ENCODE measurements at places on chromosomes 1 and 21. TPM values are rescaled to one million over a fixed set of nuclear protein-coding genes. Genes with fewer than 3 reads are reported as not detected.

DNA sequence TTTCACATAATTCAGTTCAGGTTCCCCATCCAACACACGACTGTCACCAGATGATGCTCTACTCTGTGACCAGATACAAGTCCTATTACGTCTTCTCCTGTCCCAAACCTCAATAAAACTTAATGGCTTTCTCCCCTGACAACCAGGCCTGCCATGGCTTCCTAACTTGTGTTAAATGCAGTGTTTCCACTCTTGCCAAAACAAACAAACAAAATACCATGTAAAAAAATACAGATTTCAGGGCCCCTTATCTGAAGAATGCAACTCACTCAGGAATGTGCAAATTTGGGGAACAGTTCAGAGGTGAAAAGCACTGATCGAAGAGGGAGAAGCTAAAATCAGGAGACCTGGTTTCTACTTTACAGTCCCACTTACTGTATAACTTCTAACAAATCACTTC, 863 bp upstream of the NUF2 start:
- DNase-seq: no peak

DNA sequence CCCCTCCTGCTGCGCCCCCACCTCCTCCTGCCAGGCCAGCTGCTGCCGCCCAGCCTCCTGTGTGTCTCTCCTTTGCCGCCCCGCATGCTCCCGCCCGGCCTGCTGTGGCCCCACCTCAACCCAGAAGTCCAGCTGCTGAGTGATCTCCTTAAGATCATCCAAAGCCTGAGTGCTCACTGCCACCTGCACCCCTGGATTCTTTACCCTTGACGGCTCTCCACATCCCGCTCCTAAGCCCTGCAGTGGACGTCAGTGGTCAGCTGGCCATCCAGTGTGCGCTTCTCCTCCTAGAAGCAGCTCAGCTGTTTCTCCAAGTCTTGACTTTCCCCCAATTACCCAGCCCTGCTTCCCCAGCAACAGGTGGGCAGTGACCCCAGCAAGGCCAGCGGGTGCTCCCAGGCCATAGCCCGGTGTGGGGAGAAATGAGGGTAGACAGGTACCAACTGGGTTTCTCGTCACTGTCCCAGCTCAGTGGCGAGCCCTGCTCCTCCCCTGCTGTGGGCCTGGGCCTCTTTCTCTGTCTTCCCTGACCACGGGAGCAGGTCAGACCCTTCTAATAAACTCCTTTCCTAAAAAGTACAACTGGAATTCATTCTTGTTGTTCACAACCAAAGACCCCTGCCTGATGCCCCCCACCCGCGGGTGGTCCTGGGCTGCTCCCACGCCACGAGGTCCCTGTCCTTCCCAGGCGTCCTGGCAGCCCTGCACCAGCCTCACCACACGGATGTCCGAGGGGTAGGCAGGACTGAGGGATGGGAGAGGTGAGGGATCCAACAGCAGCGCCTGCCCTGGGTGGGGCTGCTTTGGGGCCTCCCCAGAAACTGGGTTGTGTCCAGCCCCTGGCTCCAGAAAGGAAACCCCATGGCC, 1.4 kb downstream of the KRTAP10-7 start:
- no peak for DNase-seq

DNA sequence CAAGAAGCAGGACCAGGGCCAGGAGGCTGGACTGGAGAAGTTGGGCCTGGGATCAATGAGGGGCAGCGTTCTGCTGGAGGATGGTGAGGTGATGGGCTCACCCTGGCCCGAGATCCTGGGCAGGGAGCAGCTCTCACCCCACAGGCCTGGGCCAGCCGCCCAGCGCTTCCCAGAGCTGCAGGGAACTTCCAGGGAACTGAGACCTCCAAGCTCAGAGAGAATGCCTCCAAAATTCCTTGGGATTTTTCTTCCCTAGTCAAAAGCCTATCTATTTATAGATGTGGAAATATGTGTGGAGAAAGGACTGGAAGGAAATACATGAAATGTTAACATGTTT, 121.2 kb downstream of the SPSB1 start:
- DNase-seq: no peak

DNA sequence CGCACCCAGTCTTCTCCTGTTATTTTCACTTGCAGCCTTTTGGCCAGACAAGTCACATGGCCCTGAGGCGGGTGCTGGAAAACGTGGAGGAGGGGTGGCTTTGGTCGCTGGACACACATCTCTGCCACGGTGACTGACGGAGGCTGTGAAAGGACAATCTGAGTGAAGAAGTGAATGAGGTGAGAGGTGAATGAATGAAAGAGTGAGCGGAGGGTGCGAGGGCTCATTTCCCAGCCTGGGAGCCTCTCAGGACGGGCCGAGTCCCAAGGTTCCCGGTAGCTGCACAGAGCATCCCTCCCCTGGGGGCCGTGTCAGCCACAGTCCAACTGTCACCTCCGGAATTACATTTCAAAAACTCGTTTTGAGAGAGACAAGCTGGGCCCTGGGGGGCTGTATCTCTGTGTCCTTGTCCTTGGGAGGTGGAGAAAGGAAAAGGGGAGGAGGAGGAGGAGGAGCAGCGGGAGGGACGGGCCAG, 89.6 kb downstream of the UBIAD1 start:
- DNase-seq: no peak

DNA sequence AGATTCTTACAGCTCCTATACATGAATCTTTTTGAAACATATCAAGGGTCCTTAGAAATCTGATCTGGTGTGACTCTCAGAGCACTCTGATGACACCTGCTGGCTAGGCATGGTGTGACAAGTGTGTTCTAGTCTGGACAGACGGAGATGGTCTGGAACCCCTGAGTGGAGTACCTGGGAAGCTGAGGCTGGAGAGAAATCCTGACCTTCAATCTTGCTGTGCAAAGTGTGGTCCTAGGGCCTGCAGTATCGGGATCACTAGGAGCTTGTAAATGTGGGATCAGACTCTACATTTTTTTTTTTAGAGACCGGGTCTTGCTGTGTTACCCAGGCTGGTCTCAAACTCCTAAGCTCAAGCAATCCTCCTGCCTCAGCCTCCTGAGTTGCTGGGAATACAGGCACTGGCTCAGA, 78.6 kb upstream of the SOD1 start:
- DNase-seq: peak; percentile 91

- no peak for DNase-seq
Measured at GRCh38 chr21:44267655-44268142, 6.0 kb upstream of the DNMT3L start.

- DNase-seq: no peak
Measured at GRCh38 chr1:212651521-212651920, 43.0 kb downstream of the ATF3 start.

- no peak for DNase-seq
Measured at GRCh38 chr1:68459796-68460195, 10.0 kb upstream of the RPE65 start.

Gene CNR2
- not detected for total RNA-seq

Gene MROH7
- 2.0 TPM for total RNA-seq
